Cerebellar nuclear complex (tissue), 1 donor: ENCODE measurements at places on chromosomes 6 and 20.
A peak's percentile ranks its signal among the peaks of the same experiment; 100 is the strongest.

DNA sequence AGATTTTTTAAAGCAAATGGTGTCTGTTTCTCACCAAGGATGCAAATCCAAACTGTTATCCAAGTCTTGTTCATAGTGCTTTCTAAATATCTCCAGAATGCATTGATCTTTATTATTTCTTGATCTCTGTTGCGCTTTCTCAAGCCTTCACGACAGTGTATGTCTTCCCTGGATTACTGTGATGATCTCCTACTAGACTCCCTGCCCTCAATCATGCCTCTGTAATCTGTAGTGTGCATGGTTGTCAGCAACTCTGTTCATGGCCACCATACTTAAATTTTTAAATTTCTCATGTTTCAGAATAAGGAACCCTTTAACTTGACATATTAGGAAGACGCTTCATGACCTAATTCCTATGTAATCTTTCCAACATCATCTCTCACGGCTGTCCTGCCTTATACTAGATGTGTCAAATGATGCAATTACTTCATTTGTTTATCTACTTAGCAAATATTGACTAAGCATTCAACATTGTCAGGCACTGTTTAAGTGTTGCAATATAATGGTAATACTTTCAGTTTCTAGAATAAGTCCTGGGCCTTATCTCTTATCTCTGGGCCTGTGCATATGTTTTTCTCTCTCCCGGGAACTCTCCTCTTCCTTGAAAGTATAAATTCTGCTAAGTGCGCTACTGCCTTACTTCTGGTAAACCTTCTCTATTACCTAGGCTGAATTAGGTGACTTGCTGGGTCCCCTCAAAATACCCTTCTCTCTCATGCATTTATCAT is 25.6 kb upstream of the AHI1 start:
- DNase-seq, result no peak

DNA sequence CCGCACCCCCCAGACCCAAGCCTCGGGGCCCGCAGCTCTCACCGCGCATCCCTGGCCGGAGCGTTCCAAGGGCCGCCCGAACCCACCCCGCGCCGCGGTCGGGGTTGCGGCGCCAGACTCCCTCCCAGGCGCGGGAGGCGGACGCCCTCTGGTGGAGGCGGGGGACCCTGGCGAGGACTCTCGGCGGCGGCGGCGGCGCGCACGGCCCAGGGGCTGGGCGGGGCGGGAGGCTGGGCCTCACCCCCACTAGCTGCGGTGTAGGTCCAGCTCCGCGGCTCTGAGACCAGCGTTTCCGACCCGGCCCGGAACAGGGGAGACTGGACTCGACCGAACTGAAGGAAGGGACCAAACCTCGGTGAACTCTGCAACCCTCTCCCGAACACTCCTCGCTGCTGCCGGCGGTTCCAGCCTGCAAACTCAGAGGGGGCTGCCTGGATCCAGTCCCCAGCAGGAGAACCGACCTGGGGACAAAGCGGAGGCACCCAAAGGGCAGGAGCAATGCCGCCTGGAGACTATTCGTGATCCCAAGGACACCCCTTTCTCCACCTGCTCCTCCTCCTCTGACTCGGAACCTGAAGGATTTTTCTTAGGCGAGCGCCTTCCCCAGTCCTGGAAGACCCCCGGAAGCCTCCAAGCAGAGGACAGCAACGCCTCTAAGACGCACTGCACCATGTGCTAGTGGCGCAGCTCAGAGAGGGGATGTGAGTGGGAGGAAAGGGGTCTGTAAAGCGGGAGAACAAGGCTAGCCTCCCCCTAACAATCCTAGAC is 859 bp upstream of the TOMM6 start:
- DNase-seq, result no peak

GRCh38 chr20:51710361-51710894 is 57.8 kb downstream of the ATP9A start:
- no peak for DNase-seq

GRCh38 chr20:38726804-38727606 is 2.7 kb downstream of the SLC32A1 start:
- no peak for DNase-seq

DNA sequence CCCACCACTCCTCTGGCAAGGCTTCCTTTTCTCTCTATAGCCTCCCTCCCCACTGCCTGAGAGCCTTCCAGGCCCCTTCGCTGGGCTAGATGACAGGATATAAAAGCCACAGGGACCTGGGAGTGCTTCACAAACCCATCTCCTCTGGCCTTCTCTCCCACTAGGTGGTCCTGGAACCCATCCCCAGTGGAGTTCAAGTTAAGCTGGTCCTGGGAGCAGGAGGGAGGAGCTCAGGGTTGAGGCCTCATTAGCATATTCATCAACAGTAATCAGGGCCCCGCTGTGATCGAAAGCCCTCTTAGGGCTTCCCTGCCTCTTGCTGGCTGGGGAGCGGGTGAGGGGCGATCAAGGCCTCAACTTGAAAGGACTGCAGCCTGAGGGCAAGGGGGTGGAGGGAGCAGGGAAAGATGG is 9.1 kb downstream of the EBF4 start:
- DNase-seq, result no peak

DNA sequence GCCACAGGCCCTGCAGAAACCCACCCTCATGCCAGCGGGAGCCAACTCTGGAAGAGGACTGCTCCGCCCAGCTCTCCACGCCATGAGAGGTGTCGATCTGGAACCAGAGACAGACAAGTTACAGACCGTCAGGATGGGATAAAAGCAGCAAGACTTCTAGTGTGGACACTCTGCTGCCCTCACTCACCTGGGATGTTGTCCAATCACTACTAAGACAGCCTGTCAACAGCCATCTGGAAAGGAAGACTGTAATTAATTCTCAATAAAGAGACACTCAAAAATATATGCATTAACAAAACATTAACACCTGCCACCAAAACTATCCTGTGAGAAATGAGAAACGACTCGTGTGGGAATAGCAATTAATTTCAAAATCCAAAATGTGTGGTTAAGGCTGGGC is 28.3 kb downstream of the SLC2A4RG start:
- DNase-seq, result no peak

GRCh38 chr20:33864324-33864963 is 53.3 kb downstream of the CHMP4B start:
- no peak for DNase-seq

DNA sequence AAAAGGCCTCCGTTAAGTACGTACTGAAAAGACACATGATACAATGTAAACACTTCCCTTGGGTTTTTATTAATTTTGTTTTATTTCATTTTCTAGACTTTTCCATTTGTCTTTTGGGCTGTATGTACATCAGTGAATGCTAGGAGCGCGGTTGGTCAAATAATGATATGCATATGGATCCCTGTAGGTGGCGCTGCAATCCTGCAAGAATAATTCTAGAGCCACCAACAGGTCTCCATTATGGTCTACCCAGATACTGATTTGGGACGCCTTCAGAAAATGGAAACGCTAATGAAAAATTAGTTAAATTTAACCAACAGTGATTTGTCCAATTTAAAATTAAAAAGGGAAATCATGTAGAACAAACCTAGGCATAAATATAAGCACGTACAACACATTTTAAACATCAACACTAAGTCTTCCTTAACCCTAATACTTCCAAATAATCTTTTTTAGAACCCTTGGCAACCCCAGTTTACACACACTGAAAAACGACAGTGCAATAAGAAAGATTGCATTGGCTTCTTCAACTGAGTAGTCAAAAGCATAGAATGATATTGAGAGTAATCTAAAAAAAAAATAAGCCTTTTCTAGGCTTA is 433.5 kb downstream of the RFPL4B start:
- peak; percentile 24 for DNase-seq

GRCh38 chr6:24107294-24107693 is 18.7 kb upstream of the NRSN1 start:
- DNase-seq, result no peak

- no peak for DNase-seq
These were observed 534.2 kb downstream of the HACE1 start for GRCh38 chr6:104325341-104326172.

DNA sequence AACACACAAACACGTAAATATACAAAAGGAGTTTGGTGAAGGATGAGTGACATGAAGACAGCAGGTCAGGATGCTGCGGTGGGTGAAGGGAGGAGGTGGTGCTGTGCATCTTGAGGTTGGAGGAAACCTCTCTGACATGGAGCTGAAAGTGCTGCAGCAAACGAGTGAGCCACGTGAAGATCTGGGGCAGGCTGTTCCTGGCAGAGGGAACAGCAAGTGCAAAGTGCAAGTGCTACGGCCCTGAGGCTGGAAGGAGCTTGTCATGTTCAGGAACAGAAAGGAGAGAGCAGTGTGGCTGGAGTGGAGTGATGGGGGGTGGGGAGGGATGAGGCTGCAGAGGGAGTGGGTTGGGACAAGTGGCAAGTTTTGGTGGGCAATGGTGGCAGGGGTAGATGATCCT is 24.8 kb upstream of the ANGPT4 start:
- no peak for DNase-seq

- DNase-seq, result no peak
These were observed 27.3 kb downstream of the C6orf89 start for GRCh38 chr6:36913082-36913481.

DNA sequence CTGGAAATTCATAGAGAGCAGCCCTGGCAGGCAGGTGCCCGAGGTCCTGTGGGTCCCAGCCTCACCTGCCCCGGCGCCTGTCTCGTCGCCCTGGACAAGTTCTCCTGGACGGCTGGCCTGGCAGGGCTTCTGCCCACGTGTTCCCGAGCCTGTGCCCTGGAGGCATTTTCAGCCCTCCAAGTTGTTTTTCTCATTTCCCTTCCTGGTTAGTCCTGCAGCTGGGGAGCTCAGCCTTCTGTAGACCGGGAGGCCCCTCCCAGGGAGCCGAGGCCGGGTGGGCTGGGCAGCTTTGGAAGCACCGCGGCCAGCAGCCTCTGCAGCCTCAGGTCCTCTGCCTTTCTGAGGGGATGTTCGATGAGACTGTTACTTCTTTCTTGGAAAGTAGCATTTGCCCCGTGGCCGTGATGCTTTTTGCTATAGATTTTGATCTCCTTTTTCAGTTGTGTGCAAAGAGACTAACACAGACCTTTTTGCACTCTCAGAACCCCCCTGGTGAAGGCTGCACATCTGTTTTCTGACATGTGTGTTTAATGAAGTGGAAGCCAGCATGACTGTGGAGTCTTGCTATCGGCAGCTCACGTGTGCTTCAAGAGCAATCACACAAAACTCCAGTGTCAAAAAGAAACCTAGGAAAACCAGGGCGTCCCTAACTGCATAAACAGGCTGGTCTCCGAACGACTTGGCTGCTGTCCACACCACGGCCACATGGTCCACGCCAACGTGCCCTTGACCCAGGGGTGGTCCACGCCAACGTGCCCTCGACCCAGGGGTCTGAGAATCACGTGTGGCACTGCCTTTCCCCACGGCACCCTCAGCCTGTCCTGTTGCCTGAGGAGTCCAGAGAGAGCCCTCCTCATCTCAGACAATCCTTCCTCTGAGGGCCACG is 207.5 kb downstream of the SMOC2 start:
- no peak for DNase-seq

- DNase-seq, result no peak
These were observed 54.8 kb upstream of the CCDC167 start for GRCh38 chr6:37554480-37554819.

GRCh38 chr6:43302126-43302525 is 4.1 kb downstream of the SLC22A7 start:
- DNase-seq, result no peak

DNA sequence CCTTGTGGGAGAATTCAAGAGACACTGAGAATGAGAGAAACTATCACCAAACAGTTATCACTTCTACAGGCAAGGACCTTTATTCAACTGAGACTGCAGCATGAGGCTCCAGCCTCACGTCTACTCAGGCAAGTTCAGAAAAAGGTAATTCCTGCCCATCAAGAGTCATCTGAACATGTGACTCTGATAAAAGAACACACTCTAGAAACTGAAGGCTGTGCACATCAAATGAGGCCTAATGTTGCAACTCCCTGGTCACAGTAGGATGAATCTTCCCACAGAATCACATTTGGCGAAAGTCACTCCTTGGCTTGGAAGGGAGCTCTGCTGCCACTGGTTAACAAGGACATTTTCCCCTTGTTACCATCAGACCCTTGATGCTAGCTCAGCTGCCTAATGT is 71.2 kb upstream of the EMILIN3 start:
- DNase-seq, result no peak
